Activated naive CD8-positive, alpha-beta T cell treated with anti-CD3 and anti-CD28 coated beads for 36 hours (primary cell): ENCODE measurements at places on chromosomes 16 and 17. TPM values are rescaled to one million over a fixed set of nuclear protein-coding genes. Genes with fewer than 3 reads are reported as not detected.

- H3K4me3 ChIP-seq: no peak overlapping the region
- no peak for DNase-seq
- peaks cover 1% of the 10 kb centered on the region for H3K36me3 ChIP-seq
- H3K27me3 ChIP-seq: peaks cover 53% of the 10 kb centered on the region
- H3K4me1 ChIP-seq: peaks cover 11% of the 10 kb centered on the region
- no peak overlapping the region for H3K27ac ChIP-seq
Measured at GRCh38 chr17:44983563-44983962, 15.5 kb upstream of the C1QL1 start.

GRCh38 chr17:27997044-27997401, 45.5 kb upstream of the NLK start:
- H3K27me3 ChIP-seq: peaks cover 19% of the 10 kb centered on the region
- H3K4me3 ChIP-seq: no peak overlapping the region
- no peaks in the 10 kb centered on the region for H3K36me3 ChIP-seq
- no peaks in the 10 kb centered on the region for H3K4me1 ChIP-seq
- no peak for DNase-seq
- no peak overlapping the region for H3K27ac ChIP-seq

The GPR179 gene
- total RNA-seq: 0.23 TPM

DNA sequence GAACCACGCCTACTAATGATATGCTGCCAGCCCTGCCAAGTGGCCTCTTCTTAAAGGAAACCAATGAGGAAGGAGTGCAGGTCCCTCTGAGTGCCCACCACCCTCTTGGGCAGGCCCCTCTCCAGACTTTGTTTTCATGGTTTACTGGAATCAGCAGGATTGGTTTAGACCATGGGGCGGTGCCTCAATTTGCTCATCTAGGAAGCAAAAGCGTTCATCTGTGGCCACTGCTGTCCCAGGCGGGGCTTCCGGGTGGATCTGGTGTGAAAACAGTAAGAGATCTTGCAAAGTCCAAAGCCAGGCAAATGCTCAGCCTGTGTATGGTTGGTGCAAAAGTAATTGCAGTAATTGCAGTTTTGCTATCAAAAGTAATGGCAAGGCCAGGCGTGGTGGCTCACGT, 71.3 kb downstream of the AMFR start:
- DNase-seq: no peak
- H3K27ac ChIP-seq: no peak overlapping the region
- H3K27me3 ChIP-seq: no peaks in the 10 kb centered on the region
- H3K36me3 ChIP-seq: no peaks in the 10 kb centered on the region
- peaks cover 32% of the 10 kb centered on the region for H3K4me1 ChIP-seq
- H3K4me3 ChIP-seq: no peak overlapping the region

GRCh38 chr16:85698935-85699558, 10.3 kb upstream of the GINS2 start:
- DNase-seq: no peak
- H3K4me1 ChIP-seq: no peaks in the 10 kb centered on the region
- H3K36me3 ChIP-seq: no peaks in the 10 kb centered on the region
- H3K4me3 ChIP-seq: no peak overlapping the region
- H3K27ac ChIP-seq: no peak overlapping the region

- no peak for DNase-seq
- H3K36me3 ChIP-seq: peaks cover 8% of the 10 kb centered on the region
- no peak overlapping the region for H3K4me3 ChIP-seq
- H3K27ac ChIP-seq: no peak overlapping the region
Measured at GRCh38 chr16:67773569-67774456, 32.5 kb downstream of the RANBP10 start.

The HOXB9 gene
- total RNA-seq: 3.4 TPM

DNA sequence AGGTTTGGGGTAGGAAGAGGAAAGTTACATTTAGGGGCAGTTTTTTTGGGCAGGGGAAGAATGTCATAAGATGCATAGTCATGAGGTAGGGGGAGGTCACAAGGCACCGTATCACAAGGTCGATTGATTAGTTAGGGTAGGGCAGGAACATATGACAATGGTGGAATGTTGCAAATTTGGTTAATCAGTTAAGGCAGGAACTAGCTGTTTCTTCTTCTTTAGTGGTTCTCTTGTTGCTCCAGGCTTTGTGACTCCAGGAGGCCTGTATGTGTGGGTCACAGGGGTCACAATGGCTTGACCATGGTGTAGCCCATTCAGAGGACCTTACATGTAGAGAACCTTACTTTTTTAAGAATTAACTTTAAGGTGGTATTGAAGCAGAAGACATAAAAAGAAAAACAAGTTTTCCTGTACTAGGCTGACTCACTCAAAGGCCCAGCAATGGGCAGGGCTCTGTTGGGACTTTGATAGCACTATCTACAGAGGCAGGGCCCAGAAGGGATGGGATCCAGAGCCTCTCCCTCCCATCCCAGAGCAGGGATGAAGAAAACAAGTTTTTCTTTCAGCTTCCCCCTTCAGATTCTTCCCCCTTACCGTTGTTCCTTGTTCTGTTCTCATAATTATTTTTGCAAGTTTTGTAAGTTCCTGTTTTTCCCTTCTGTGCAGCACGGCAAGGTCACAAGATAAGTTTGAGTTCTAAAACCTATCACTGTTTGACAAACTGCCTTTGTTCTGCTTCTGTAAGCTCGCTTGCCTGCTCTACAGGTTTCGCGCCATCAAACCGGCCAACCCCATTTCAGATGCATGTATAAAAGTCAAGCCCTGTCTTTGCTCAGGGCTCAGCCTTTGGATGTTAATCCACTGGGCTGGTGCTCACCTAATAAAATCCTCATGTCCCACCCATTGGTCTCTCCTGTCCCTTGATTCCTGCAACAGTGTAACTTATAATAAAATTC, 45.8 kb upstream of the ATF7IP2 start:
- peaks cover 17% of the 10 kb centered on the region for H3K36me3 ChIP-seq
- no peaks in the 10 kb centered on the region for H3K4me1 ChIP-seq
- no peak overlapping the region for H3K4me3 ChIP-seq
- H3K27ac ChIP-seq: no peak overlapping the region
- no peaks in the 10 kb centered on the region for H3K27me3 ChIP-seq

The NOG gene
- 4.5 TPM for total RNA-seq

GRCh38 chr17:21171309-21171922, 42.5 kb downstream of the TMEM11 start:
- peaks cover 23% of the 10 kb centered on the region for H3K4me1 ChIP-seq
- H3K36me3 ChIP-seq: peaks cover 6% of the 10 kb centered on the region
- H3K4me3 ChIP-seq: no peak overlapping the region
- H3K27me3 ChIP-seq: no peaks in the 10 kb centered on the region

DNA sequence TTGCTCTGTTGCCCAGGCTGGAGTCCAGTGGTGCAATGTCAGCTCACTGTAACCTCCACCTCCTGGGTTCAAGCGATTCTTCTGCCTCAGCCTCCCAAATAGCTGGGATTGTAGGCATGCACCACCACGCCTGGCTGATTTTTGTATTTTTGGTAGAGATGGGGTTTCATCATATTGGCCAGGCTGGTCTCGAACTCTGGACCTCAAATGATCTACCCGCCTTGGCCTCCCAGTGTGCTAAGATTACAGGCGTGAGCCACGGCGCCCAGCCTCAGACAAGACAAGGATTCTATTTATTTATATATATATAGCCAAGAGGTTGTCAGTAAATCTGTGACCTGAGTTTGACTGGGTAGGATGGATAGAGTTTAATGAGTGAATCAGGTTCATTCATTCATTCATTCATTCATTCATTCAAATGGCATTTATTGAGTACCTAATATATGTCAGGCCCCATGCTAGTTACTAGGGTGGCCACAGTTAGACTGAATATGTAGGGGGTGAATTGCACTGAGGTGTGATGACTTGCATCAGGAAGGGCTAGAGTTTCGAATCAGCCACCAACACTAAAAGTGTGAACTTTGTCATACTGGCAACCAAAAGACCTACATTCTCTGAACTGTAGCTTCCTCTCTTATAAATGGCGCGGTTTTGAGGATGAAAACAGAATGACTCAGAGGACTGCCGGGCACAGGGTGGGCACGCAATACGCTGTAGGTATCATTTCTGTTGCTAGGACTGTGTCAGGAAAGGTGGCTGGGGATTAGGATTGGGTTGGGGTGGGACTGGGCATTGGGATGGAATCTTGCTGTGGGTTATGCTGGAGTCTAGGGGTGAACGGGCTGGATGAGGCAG, 37.8 kb downstream of the ITGAE start:
- H3K4me3 ChIP-seq: peak overlapping the region; percentile 50
- H3K36me3 ChIP-seq: peaks cover 10% of the 10 kb centered on the region
- peak overlapping the region; percentile 86 for H3K27ac ChIP-seq
- peak; percentile 66 for DNase-seq

The GFOD2 gene
- total RNA-seq: 14.0 TPM

GRCh38 chr16:17227278-17227677, 243.5 kb downstream of the XYLT1 start:
- H3K27me3 ChIP-seq: no peaks in the 10 kb centered on the region
- DNase-seq: no peak
- peaks cover under 1% of the 10 kb centered on the region for H3K36me3 ChIP-seq
- H3K4me1 ChIP-seq: peaks cover 13% of the 10 kb centered on the region
- H3K4me3 ChIP-seq: no peak overlapping the region
- no peak overlapping the region for H3K27ac ChIP-seq

The AXIN2 gene
- 1.5 TPM for total RNA-seq

GRCh38 chr16:64696866-64697265, 425.0 kb downstream of the CDH11 start:
- no peak overlapping the region for H3K27ac ChIP-seq
- no peaks in the 10 kb centered on the region for H3K4me1 ChIP-seq
- H3K4me3 ChIP-seq: no peak overlapping the region
- no peaks in the 10 kb centered on the region for H3K27me3 ChIP-seq

DNA sequence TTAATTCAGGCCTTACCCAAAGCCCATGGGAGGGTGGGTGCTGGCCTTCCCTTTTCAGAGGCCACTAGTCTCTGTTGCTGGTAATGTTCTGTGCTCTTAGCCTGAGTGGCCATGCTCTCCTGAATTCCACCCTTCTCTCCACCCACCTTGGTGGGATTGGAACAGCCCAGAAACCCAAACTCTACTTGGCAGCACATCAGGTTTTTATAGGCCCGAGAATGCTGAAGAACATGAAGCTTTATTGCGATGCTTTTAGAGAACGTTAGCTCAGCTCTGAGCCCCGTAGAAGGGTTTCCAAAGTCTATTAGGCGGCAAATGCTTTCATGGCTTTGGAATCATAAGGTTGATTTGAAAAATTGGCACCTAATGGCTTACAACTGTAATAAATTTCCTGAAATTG, 209.3 kb downstream of the MSI2 start:
- H3K27me3 ChIP-seq: no peaks in the 10 kb centered on the region
- H3K36me3 ChIP-seq: peaks cover 17% of the 10 kb centered on the region
- no peak overlapping the region for H3K4me3 ChIP-seq
- peaks cover 60% of the 10 kb centered on the region for H3K4me1 ChIP-seq

GRCh38 chr17:41383690-41384089, 1.6 kb upstream of the KRT34 start:
- peaks cover 4% of the 10 kb centered on the region for H3K27me3 ChIP-seq
- H3K4me1 ChIP-seq: peaks cover 2% of the 10 kb centered on the region
- H3K27ac ChIP-seq: no peak overlapping the region

DNA sequence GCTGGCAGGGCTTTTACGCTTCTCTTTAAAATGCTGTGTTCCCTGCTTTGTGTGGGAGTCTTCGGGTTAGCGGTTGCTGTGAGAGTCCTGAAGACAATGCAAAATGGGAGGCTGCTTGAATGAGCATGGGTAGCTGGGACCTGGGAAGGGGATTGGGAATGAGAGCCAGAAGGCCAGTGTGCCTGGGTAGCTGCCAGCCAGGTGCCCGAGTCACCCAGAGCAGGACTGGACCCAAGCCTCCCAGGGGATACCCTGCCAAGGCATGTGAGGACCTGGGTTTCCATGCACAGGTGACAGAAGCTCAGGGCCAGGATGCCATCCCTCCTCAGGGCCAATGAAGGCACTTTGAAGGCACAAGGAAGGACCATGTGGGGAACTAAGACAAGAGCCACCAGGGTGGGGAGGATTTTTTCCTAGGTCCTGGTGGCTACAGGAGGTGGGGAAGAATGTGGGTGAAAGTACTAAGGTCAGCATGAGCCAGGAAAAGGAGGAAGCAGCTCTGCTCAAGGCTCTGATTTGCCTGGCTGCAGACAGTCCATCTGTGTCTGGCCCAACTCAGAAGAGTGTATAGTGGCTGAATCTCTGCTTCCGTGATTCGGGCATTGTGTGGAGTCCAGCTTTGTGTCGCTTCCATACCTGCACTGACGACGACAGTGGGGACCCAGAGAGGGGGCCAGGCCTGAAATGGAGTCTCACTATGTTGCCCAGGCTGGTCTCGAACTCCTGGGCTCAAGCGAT, 20.5 kb downstream of the TMEM94 start:
- H3K4me3 ChIP-seq: no peak overlapping the region
- H3K36me3 ChIP-seq: peaks cover 4% of the 10 kb centered on the region
- H3K4me1 ChIP-seq: no peaks in the 10 kb centered on the region
- H3K27me3 ChIP-seq: no peaks in the 10 kb centered on the region
- no peak for DNase-seq
- H3K27ac ChIP-seq: no peak overlapping the region

DNA sequence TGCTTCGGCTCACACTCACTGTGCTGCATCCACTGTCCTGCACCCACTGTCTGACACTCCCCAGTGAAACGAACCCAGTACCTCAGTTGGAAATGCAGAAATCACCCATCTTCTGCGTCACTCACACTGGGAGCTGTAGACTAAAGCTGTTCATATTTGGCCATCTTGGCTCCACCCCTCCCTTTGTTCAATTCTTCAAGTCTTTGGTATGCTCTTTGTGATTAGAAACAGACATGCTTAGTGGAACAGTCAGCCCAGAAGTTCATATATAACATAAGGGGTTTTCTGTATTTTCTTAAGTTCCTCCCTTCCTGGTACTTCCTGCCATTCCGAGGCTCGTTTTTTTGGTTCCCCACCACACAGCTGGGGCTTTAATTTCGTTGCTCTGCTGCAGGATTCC, 398.5 kb upstream of the DYNLRB2 start:
- no peaks in the 10 kb centered on the region for H3K4me1 ChIP-seq
- no peak overlapping the region for H3K4me3 ChIP-seq
- H3K36me3 ChIP-seq: no peaks in the 10 kb centered on the region
- DNase-seq: no peak
- no peaks in the 10 kb centered on the region for H3K27me3 ChIP-seq

GRCh38 chr17:28763137-28763799, 19.5 kb downstream of the TRAF4 start:
- no peak overlapping the region for H3K27ac ChIP-seq
- H3K36me3 ChIP-seq: peaks cover 4% of the 10 kb centered on the region
- peaks cover 12% of the 10 kb centered on the region for H3K4me1 ChIP-seq
- no peaks in the 10 kb centered on the region for H3K27me3 ChIP-seq
- H3K4me3 ChIP-seq: no peak overlapping the region
- no peak for DNase-seq

DNA sequence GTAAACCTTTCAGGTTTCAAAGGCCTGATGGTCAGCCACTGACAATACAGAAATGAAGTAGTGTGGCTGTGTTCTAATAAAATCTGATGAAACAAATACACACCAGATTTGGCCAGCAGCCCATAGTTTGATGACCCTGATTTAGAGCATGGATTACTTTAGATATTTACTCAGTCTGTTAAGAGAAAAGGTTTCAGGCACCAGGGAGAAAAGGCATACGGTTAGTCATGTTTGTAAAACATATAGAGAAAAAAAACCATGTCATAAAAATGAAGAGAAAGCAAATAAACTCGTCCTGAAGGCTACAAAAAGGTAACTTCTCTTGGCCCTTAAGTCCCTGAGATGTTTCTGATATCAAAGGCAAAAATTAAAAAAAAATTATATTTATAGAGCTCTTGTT, 112.1 kb downstream of the ADAMTS18 start:
- H3K27me3 ChIP-seq: peaks cover 5% of the 10 kb centered on the region
- no peak overlapping the region for H3K4me3 ChIP-seq
- H3K36me3 ChIP-seq: no peaks in the 10 kb centered on the region
- DNase-seq: no peak

The ZNF597 gene
- 2.7 TPM for total RNA-seq

The RUNDC3A gene
- total RNA-seq: 0.16 TPM
